Fibroblast of the aortic adventitia (primary cell): ENCODE measurements at places on chromosomes 2 and 18.

DNA sequence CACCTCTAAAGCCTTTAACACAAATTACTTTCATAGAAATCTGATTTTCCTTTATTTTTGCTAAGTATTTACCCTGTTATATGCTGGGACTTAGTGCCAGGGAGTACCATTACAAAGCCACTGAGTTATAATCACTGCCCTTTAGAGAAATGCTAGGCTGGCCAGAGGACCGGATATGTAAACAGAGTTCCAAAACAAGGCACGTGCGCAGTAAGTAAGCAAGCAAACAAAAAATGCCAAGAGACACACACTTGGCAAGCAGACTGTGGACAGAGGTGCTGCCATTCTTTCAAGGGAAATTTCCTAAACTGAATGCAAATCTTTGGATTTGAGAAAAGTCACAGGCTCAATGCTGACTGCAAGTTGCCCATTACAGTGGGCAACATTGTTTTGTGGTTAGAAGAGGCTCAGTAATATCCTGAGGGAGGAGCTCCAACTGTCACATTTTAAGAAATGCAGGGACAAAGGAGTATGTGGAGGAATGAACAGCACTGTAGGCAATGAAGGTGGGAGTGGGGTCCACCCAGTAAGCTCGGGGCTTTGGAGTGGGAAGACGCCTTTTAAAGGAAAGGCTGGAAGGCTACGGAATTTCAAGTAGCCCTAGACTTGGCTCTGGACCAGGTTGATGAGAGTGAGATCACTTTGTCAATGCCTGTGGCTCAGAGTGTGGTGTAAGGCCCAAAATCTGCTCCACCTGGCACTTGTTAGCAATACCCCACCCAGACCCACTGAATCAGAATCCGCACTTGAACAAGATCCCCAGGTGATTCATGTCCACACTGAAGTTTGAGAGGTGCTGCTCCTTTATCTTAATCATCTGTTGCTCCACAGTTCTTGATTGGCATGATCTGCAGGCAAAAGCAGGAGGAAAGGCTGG lies 2.1 kb upstream of the PARD6G start:
- DNase-seq: peak; percentile 3

DNA sequence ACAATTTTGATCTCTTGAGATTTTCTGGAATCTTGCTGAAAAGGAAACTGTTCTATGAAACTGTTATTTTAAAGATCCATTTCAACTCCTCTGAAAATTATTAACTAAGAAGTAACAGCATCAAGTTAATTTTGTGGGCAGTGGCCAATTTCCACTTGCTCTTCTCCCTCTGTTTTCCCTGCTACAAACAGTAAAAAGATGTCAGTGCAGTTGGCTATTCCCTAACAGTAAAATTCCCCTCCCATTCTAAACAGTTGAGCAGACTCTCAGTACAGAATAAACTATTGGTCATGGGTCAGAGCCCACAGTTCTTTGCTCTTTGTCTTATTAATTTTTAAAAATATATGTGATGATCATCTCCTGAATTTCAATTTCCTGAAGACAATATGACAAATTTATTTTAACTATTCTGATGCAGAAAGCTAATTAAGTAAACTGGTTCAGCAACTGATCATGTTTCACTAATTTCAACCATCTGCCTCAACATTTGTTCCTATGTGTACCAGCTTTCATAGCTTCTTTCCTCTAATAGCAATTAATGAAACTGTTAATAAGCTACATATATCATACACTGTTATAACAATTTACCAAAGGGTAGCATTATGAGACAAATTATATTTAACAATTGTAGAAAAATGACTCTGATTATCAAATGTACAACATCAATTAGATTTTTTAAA lies 41.1 kb upstream of the GALNT5 start:
- DNase-seq: no peak

DNA sequence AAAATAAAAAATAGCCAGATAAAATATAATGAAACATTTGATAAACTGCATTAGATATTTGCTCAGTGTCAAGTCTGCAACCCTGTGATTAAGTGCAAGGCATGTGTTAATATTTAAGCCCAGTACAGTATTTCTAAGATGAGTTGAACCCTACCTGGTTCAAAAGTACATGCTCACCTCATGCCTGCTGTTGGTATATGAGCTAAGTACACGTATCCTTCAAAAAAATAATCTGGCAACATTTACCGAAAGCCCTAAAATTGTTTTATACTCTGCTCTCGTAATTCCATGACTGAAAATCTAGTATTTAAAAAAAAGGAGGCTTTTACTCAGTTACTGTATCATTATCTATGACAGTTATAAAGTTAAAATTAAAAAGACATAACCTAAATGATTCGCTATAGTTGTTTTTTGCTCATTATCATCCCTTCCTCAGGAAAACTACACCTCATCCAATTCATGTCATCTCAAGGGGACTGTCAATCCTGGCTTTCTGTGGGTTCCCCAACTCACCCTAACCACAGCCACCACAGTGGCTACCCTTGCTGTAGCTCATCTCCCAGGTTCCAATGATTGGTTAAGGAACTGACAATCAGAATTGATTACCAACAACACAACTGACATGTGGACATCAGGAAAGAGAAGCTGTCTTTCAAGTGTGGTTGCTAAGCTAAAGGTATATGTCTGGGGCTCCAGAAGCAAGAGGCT lies 10.6 kb downstream of the TLK1 start:
- DNase-seq: no peak

GRCh38 chr2:151363709-151364108 lies 6.3 kb downstream of the TNFAIP6 start:
- peak; percentile 79 for DNase-seq

GRCh38 chr2:148853458-148853857 lies 21.6 kb upstream of the KIF5C start:
- DNase-seq: no peak

DNA sequence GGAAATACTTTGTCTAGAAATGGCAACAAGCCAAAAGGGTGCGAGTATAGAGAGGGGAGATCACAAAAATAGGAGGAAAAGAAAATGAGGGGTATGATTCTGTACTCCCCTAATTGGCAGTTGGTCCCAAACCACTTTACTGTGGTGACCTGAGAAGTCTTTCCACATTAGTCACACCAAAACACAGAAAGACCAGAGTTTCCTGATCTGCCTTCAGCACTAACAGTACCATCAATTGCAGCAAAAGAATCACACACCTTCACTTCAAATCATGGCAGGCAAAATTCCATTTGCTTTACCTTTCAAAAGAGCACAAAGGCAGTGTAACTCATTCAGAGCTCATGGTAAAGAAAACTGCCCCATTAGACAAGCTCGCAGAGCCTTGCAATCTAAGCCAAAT lies 86.8 kb downstream of the ALK start:
- DNase-seq: no peak

- DNase-seq: no peak
These were observed 6.9 kb upstream of the TRAF3IP1 start for GRCh38 chr2:238313289-238313990.

GRCh38 chr2:162257425-162257824 lies 14.2 kb upstream of the FAP start:
- DNase-seq: peak; percentile 65

DNA sequence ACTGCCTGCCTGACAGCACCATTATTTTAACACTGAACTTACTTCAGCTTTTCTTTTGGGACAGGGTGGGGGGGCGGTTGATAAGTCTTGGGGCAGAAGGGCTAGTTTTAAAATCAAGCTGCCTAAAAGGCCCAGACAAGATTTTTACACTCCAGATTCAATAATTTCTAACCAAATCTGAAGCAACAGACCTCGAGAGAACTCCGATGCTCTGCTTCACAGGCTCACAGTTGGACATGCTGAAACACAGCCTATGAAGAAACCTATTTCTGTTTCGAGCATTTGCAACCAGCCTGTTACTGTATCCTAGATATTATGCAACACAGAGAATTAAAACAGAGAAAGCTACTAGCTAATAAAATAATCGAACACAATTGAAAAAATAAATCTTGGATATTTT lies 1.3 kb upstream of the MYT1L start:
- no peak for DNase-seq

- no peak for DNase-seq
These were observed 139.9 kb downstream of the VWC2L start for GRCh38 chr2:214550786-214551185.

DNA sequence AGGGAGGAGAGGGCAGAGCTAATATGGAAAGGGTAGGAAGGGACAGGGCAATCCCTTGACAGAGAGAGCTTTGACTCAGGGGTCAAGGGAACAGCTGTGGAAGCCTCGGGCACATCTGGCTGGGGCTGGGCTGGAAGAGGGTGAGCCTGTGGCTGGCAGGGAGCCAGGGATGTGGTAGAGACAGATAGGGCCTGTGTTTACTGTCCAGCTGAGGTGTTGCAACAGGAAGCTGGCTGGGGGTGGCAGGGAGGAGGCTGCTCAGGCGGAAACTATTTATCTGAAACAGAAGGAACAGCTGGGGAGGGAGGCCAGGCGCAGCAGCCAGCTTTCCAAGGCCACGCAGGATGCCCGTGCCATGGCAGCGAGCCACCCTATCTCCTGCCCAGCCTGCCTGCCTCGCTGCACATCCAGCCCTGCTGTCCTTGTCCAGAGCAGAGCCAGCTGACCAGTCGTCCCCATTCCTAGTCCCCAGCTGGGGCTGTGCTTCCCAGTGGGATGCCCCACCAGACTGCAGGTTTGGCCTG lies 264.7 kb downstream of the CYP26B1 start:
- peak; percentile 87 for DNase-seq

DNA sequence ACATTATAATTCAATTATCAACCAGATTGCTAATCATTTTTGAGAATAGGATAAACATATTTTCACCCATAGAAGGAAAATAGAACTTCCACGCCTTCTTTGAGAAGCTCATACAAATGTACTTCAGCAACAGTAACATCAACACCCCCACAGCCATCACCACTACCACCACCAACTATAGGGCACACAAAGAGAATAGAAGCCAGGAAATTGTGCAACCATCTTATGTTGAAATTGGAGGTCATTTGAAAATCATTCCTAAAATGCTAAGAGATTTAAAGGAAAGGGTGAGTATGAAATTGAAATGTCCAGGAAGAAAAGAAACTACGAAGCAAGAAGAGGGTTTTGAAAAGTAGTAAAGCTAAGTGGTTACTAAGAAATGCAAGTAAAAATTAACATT lies 563.4 kb downstream of the ZNF804A start:
- no peak for DNase-seq

DNA sequence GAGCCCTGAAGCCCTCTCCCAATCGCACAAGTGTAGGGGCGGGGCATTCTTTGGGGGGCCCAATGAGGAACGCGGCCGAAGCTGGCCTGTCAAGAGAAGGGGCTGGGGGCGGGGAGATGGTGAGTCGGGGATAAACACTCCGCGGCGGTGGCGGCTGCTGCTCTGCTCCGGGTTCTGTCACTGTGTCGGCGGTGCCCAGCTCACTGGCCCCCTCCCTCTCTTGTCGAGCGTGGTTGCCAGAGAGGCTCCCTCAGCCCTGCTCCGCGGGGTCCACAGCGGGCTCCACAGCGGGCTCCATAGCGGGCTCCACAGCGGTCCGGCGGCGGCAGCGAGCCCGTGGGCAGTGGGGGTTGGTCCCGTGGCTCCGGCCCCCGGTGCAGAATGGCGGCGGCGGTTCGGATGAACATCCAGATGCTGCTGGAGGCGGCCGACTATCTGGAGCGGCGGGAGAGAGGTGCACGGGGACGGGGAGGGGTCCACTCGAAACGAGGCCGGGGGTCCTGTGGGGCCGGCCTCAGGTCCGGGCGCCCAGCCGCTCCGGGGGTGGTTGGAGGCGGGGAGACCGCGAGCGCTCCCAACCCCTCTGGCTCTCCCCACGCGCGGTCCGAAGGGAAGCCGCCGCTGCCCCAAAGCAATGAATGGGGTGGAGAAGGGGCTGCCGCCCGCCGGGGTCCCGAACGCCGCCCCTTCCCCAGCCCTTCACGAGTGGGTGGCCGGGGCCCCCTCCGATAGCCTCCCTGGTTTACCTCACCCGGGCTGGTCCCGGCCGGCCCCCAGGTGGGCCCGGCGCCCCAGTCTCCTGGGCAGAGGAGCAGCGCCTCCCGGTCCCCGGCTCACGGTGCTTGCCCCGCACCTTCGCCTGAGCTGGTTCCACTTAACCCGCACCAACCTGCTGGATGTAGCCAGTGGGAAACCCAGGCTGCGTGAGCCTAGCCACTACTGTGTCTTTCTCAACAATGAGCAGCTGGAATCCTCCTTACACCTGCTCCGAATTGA lies at the start of gene MXD1:
MXD1 (plus strand) TSS at position 160 of the 996 bp plus-strand sequence; CDS start at position 382, 222 bp downstream.
- no peak for DNase-seq

DNA sequence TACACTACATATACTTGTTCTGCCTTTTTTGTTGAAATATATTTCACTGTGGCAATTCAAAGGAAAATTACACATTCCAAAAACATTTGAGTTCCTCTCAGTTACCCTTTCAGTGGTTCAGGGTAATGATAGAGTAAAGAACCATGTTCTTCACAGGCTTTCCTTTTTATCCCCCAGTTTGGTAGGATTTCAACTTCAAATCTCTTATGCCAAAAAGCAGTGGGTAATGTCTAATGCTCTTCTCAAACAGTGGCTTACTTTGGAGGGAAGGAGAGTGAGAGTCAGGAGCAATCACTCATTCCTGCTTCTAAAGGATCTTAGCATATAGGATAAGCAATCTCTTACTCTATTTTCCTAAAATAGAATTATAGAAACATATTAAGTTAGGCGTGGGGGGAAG lies 290.6 kb downstream of the ZEB2 start:
- DNase-seq: no peak

DNA sequence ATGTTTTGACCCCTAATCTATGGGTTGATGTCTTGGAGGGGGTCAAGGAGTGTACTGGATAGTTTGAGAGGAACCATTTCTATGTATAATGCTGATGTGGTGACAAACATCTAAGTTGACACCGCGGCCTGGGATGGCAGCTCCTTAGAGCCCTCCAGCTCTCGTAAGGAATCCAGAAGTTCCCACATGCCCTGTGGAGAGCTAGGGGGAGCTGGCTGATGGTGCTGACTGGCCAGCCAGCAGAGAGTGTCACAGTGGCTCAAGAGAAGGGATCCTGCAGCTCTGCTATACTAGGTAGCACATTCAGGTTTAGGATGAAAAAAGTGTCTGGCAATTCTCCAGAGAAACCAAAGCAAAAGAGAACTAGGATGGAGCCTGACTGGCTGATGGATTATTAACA lies 842.2 kb upstream of the VRK2 start:
- DNase-seq: no peak

- DNase-seq: peak; percentile 52
These were observed 58.2 kb downstream of the PMAIP1 start for GRCh38 chr18:59957957-59958356.

DNA sequence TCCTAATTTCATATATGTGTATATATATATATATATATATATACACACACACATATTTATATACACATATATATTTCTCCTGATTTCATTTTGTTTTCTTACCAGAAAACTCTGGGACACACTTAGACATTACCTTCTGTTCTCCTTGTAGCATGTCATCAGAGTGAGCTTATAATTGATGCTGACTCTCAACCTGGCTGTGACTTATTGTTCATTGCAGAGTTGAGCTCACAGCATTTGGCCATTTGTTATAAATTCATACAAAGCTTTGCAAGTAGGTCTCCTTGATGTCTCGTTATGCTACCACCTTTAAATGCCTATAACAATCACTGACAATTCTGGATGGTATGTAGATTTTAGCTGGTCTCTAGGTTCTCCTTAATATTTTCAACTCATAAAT lies 314.8 kb downstream of the LRRTM4 start:
- no peak for DNase-seq
